Lung (tissue), 17 donors: ENCODE measurements at places on chromosomes 12 and 14.

GRCh38 chr12:80580254-80580653 lies 127.2 kb upstream of the MYF6 start:
- DNase-seq = no peak

GRCh38 chr14:88533064-88533602 lies 21.7 kb downstream of the PTPN21 start:
- DNase-seq = no peak

DNA sequence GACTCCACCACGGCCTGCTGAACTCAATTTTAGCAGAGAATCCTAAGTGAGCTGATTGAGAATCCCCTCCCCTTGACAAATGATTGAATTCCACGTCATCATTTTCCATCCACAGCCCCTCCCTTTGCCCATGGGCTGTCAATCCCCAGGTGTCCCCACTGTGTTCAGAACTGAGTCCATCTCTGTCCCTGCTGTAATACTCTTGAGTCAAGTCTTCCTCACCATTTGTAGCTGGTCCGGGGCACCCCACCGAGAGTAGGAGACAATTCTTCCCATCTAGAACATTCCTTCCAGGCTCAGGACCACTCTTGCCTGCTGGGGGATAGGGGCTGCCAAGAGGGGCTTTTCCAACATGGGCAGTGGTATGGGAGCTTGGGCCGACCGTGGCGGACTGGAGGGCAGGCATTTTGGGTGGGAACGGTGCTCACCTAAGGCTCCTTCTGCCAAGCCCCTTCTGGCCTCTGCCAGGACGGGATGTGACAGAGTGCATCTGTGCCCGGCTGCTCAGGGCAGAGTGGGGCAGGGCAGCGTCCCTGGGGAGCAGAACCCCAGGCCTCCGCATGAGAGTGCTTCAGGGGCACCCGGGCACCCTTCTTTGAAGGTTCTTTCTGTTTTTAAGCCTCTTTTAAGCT lies 218.1 kb upstream of the RTL1 start:
- DNase-seq = no peak

DNA sequence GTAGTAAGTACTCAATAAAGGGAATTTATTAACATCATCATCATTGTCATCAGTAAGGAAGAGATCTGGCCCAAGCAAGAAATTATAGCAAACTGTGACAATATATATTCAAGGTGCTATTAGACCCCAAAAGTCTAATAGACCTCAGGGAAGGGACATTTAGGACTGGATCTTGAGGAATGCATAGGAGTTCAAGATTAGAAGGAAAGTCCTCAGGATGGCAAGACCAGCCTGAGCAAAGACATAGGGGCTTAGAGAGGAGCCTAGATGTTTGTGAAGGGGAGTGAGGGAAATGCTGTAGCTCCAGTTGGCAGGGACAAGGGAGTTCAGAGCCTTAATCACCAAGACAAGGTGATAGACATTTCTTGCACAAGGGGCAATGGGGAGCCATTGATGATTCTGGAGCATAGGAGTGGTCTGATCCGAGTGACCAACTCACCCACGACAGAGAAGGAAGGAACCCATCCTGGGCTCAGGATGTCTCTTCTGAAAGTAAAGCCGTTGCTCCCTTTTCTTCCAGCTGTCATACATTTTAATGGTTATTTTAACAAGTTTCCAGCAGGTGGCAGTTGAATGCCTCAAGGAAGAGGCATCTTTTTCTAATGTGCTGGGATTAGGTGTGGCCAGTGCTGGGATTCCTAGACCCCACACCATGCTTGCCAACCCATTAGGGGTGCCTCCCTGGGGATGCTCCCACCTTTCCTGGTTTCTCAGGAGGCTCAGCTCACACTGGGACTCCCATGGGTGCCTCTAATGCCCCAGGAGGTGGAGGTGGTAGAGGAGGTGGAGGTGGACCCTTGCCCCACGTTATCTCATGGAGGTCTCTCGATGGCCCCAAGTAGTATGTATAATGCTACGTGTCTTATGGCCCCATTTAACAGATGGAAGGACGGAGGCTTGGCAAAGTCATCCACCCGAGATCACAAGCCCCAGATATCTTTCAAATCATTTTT lies 37.8 kb downstream of the PHETA1 start:
- DNase-seq = peak; percentile 38

GRCh38 chr14:104891664-104892530 lies 26.8 kb downstream of the CEP170B start:
- DNase-seq = no peak

GRCh38 chr14:35378425-35379233 lies 25.9 kb downstream of the NFKBIA start:
- no peak for DNase-seq

GRCh38 chr12:66206141-66206540 lies 17.1 kb downstream of the IRAK3 start:
- DNase-seq = no peak

- DNase-seq = no peak
Observed at GRCh38 chr12:83404521-83404920, 717.8 kb downstream of the TMTC2 start.

DNA sequence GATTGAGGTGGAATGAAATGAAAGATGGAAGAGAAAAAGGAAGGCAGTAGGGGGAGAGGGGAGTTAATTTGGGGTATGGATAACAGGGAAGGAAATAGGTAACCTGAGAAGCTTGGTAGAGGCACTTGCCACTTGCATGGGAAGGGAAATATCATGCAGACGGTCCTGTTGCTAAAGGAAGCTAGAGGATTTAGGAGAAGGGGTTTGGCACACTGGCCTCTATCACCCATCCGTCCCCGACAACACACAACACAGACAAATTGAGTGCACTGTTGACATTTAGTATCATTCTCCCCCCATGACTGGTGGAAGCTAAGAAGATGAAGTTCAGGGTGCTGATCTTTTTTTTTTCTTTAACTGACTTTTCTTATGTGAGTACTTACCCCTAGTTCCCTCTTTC lies 2.0 kb downstream of the OR10AD1 start:
- no peak for DNase-seq

DNA sequence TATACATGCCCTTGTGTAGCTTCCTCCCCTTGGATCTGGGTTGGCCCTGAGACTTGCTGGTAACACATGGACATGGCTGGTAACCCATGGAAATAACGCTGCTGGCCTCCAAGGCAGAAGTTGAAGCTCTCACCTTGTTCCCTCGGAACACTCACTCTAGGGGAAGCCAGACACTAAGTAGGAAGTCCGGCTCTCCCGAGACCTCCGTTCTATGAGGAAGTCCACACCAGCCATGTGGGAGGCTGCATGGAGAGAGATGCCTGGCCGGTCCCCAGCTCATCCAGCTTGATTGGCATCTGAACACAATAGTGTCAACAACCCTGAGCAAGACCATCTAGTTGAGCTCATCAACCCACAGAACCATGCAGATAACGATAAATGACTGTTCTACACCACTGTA lies 39.7 kb upstream of the VRK1 start:
- no peak for DNase-seq

DNA sequence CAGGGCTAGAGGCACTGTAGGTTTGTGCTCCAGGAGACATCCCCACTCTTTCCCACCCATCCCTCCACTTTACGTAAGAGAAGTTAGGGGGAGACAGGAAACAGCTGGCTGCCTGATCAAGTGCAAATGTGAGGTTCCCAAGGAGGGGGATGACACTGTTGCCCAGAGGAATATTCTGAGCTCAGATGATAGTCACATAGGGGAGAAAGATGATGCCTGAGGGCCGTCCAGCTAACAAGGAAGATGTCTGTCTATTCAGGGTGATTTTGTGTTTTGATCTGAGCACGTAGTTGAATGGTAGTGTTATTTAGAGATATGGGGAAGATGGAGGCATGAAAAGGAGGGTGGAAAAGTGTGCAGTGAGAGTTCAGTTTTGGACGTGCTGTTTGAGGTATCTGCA lies 13.9 kb upstream of the GPRC5D start:
- DNase-seq = peak; percentile 3

DNA sequence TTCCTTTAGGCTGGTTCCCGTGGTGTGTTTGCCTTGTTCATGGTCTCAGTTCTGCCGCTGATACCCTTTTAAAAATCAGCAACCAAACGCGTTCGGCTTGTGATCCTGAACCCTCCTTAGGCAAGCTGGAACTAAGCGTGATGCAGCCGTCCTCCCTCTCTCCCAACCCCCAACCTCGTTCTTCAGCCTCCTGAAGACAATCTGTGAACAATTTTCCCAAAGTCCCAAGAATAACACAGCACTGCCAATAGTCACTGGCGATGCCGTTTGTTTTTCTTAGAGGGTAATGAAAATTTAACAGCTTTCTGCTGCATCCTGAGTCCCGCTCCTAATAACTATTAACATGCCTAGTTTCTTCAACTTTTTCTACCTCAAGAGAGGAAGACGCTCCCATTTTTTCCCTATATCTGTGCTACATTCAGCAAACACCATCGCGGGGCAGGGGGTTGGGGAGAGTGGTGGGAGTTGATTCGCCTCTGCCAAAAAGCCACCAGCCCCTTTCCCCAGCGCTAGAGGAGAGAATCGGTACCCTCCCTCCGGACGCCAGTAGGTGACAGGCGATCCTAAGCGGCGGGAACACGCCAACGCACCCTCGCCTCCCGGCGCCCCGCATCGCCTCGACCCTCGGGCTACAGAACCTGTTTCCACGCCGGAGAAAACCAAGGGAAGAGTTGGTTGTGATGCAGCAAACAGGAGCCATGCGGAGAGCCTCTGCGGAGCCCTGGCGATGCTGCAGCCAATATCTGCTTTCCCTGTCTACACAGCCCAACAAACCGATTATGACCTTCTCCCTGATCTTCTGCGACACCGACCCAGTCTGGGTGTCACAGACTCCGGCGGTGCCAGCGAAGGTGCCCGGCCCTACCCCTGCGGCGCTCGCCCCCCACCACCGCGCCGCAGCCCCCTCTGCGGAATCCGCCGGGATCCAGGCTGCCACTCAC lies 752 bp downstream of the PRICKLE1 start:
- DNase-seq = peak; percentile 74

DNA sequence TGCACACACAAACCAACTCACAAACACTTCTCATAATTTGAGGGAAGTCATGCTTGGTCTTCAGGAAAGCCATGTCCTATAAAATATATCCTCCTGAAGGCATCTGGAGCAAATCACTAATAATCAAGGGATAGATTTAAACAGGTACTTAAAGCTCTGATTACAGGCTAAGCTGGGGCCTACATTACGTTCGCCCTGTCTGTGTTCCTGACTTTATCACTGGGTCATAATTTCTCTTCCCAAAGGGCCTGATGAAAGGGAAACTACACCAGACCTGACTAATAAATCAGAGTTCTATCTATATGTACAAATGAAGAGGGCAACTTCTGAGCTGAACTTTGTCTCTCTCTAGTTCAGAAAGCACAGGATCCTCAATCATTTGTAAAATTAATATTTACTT lies 43.9 kb upstream of the RASSF8 start:
- no peak for DNase-seq

DNA sequence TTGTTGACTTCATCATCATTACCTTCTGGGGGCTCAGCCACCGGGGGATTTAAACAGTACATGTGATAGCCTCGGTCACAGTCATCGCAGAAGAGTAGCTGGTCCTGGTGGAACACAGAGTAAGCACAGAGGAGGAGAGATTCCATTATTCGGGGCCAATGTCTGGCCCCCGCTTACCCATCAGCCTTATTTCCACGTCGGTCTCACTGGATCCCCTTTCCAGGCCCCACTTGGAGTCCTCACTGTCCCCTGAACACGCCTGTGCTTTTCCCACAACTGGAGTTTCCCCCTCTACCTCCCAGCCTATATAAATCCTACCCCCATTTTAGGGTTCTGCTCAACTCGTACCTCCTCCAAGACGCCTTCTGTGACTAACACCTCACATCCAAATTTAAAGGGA lies 274.0 kb downstream of the DPF3 start:
- no peak for DNase-seq

- DNase-seq = no peak
Observed at GRCh38 chr12:6858799-6859198, 6.8 kb downstream of the USP5 start.
